ENCODE measurements at places on chromosomes 1 and 21. TPM values are rescaled to one million over a fixed set of nuclear protein-coding genes. Genes with fewer than 3 reads are reported as not detected.
A peak's percentile ranks its signal among the peaks of the same experiment; 100 is the strongest.

The MTARC1 gene
- total RNA-seq = 11.3 TPM

The TMEM240 gene
- total RNA-seq = 8.8 TPM

GRCh38 chr21:33894736-33895288 is 20.8 kb downstream of the ATP5PO start:
- peak; percentile 73 for DNase-seq

- no peak for DNase-seq
Observed at GRCh38 chr1:14869187-14869586, 270.7 kb downstream of the KAZN start.

- DNase-seq = no peak
Observed at GRCh38 chr1:220420726-220421125, 107.2 kb upstream of the MARK1 start.

GRCh38 chr1:201779351-201779880 is 49.5 kb upstream of the IPO9 start:
- no peak for DNase-seq

DNA sequence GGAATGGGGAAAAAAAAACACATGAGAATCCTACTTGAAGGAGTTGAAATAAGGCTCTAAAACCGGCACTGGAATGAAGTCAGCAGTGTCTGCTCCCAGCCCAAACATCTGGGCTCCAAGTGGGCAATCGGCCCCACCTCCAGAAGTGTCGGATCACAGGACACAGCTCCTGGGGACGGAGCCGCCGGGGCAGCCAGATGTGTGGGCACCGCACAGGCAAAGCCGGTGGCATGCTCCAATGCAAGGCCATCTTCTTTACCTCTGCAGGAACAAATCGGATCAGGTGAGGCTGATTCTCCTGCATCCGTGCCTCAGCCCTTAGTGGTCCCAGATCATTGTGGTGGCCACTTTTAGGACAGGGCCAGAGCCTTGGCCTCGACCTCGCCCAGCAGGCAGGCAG is 156.7 kb downstream of the PRDM16 start:
- no peak for DNase-seq

GRCh38 chr1:209607102-209607794 is 23.7 kb downstream of the CAMK1G start:
- no peak for DNase-seq
